C1 segment of cervical spinal cord (tissue), 14 donors: ENCODE measurements at places on chromosomes 4 and X.

DNA sequence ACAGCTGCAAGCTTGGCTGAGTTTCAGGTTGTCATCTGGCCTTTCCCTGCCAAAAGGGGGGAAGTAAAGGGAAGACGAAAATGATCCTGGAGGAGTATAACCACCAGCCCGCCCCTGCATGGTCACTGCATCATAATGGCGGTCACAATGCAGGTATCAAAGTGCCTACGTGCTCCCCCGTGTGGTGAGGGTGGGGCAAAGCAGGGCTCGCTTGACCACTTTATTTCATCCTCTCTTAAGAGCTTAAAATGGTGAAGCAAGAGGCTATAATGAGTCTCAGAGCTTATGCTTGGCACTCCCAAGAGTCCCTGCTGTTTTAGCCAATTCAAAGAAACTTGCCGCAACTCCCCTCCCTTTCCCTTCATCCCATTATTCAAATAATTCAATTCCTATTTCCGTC is 105.6 kb downstream of the APOOL start:
- no peak for DNase-seq

- DNase-seq: no peak
Measured at GRCh38 chr4:82678051-82678450, 116.3 kb upstream of the TMEM150C start.

GRCh38 chr4:108350332-108350731 is 181.6 kb upstream of the LEF1 start:
- DNase-seq: no peak

- no peak for DNase-seq
Measured at GRCh38 chr4:53101191-53101581, 239.1 kb downstream of the RASL11B start.

GRCh38 chr4:3291411-3291968 is 1.3 kb upstream of the RGS12 start:
- DNase-seq: no peak

DNA sequence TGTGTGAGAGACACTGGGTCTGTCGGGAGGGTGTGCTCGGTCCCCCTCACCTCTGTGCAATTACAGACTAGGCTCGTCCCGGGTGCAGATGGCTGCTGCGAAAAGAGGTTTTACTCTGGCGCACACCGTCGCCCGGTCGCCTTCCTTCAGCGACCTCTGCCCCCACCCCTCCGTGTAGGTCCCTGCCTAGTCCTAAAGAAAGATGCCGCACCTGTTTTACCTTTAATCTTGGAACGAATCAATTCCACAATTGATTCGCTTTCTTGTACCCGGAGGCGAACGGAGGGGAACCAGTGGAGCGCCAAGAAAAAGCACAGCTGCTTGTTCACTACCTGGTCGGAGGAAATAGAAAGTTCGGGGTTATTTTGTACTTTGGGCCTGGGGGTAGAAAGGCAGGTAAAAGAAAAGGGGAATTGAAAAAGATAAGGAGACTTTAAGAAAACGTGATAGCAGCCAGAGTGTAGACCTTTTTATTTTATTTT is 1.2 kb downstream of the NPNT start:
- no peak for DNase-seq

GRCh38 chr4:7462509-7462971 is 27.8 kb upstream of the PSAPL1 start:
- DNase-seq: peak; percentile 59

- no peak for DNase-seq
Measured at GRCh38 chr4:18441203-18441590, 419.6 kb upstream of the LCORL start.

- no peak for DNase-seq
Measured at GRCh38 chr4:123229286-123229685, 167.3 kb upstream of the SPRY1 start.

- no peak for DNase-seq
Measured at GRCh38 chr4:158945529-158946108, 157.3 kb upstream of the RAPGEF2 start.

DNA sequence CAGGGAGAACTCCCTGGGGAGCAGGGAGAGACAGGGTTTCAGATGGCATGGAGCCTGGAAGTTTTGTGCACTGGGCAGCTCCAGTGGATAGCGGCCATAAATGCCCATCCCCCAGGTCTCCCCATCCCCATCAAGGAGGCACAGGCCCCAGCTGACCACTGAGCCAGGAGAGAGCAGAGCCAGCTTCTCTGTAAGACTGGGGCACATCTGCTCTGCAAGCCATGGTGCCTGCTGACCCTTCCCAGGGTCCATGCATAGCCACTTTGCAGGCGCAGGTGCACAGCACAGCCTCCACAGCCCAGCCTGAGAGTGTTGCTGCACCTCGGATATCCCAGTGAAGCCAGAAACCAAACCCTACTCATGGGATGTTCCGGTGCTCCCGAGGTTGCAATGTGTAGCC is 206.3 kb upstream of the SPANXN4 start:
- no peak for DNase-seq
